GM18507 (cell line): ENCODE measurements at places on chromosomes 7 and 10.

DNA sequence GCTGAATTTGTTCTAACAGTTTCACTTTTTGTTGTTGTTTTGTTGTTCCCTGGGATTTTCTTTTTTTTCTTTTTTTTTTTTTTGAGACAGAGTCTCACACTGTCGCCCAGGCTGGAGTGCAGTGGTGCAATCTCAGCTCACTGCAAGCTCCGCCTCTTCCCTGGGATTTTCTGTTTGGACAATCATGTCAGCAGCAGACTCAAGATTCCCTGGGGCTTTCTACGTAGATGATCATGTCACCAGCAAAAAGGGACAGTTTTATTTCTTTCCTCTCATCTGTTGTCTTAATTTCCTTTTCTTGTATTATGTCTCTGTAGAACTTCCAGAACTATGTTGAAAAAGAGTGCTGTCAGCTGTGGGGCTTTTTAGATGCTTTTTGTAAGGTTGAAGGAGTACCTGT, 241.4 kb downstream of the TNS3 start:
- DNase-seq, result no peak

DNA sequence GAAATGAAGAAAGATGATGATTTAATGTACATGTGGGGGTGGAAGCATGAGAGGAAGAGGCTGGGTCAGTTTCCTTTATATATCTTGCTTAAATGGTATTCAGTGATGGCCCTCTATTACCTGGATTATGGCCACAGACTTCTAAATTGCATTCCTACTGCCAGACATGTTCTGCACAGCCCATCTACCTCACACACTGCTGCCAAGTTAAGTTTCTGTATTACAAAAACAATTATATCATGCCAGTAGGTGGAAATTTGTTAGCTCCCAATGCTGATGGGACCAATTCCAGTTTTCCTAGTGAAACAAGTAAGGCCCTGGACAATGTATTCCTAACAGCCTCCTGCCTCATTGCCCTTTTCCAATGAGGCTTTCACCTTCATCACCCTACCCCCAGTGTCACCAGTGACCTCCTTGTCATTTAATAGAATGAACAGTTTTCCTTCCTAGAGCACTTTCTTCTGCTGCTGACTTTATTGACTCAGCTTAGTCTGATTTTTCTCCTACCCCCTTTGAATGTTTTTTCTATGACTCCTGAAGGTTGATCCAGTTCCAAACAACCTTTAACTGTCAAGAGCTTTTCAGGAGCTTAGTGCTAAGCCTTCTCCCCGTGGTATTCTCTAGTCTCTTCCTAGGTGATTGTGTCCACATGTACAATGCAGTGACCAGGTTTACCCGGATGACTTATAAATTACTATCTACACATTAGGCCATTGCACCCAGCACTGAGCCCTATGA, 316.6 kb upstream of the ANKRD30A start:
- DNase-seq, result no peak

- DNase-seq, result no peak
Measured at GRCh38 chr10:1377231-1377630, 321.0 kb downstream of the WDR37 start.

DNA sequence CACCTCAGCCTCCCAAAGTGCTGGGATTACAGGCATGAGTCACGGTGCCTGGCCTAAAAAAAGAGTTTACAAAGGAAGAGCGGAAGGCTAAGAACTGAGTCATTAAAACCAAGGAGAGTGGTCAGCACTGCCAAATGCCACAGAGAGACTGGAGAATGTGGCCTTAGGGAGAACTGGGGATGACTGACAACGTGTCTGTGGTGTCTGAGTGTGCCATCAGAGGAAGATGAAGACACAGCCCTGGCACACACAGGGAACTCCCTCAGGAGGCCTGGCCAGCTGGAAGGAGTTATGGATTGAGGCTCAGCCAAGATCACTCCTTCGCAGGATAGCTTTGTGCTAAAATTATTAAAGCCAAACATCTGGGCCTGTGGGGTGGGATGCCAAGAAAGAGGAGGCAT, 3.9 kb upstream of the INA start:
- DNase-seq, result no peak

DNA sequence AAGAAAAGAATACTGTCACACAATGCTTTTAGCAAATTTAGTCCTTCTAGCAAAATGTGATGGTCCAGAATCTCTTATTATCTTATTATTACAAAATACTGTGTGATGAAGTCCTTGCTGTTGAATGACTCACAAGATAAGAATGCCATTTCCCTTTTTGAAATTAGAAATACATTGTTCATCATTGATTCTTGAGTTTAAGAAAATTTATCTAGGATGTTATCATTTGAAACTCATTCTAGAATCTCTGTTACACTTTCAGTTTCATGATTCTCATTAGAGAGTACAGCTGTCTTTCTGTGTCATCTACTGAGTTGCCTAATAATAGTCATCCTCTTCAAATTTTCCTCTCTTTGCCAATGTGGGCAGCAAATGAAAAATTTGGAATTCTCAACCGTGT, 9.6 kb downstream of the ZKSCAN5 start:
- DNase-seq, result no peak

DNA sequence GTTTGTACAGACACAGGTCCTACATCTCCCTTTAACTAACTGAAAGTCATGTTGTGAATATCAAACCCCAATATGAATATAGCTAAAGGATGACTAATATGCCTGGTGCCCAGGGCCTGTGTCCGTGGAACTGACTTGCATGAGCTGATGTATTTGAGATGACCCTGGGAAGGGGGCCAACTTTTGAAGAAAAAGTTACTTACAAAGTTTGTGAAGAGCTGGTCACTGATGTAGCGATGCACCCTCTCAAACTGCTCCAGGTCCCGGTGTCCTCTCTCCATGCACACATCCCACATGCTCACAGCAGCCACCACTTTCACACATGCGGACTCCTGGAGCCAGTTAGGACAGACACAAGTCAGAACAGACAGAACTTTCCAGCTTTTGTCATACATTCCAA, 106.2 kb downstream of the ABCC2 start:
- DNase-seq, result no peak

DNA sequence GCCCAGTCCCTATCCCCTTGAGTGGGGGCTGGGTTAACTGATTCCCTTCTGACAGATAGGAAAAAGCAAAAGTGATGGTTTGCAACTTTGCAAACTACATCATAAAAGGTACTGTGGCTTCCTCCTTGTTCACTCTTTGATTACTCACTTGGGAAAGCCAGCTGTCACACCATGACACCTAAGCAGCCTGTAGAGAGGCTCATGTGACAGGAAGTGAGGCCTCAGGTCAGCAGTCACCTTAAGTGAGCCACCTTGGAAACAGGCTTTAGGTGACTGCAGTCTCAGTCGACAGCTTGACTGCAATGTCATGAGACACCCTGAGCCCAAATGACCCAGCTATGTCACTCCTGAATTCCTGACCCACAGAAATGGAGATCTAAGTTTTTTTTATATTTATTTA, 4.3 kb upstream of the CHCHD2 start:
- no peak for DNase-seq

DNA sequence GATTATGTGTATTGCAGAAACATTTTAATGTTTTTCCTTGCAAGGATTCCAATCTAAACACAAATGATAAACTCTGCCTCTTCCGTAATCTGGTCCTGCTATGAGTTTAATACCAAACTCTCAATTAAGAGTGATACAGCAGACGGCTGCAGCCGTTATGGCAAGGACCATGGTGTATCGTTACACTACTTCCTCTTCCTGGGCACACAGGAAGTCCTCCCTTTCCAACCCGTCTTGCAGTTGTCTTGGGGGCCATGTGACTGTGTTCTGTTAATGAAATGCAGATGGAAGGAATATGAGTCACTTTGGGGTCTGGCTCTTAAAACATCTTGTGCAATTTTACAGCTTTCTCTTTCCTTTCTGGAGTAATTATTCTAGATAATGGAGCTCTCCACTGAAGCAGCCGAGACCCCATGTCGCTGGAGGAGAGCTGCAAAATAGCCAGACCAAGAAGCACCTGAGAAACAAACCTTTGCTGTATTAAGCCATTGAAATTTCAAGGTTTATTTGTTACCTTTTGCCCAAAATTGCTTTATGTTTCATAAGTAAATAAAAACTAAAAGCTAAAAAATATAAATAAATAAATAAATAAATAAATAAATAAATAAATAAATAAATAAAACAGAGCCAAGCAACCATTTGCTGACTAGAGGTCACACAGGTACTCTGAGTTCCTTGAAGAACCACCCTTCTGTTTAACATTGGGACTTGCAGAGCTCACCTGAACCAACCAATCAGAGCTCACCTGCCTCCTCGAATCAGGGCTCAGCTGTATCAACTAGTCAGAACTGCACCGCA, 74.7 kb downstream of the FRMPD2 start:
- no peak for DNase-seq

DNA sequence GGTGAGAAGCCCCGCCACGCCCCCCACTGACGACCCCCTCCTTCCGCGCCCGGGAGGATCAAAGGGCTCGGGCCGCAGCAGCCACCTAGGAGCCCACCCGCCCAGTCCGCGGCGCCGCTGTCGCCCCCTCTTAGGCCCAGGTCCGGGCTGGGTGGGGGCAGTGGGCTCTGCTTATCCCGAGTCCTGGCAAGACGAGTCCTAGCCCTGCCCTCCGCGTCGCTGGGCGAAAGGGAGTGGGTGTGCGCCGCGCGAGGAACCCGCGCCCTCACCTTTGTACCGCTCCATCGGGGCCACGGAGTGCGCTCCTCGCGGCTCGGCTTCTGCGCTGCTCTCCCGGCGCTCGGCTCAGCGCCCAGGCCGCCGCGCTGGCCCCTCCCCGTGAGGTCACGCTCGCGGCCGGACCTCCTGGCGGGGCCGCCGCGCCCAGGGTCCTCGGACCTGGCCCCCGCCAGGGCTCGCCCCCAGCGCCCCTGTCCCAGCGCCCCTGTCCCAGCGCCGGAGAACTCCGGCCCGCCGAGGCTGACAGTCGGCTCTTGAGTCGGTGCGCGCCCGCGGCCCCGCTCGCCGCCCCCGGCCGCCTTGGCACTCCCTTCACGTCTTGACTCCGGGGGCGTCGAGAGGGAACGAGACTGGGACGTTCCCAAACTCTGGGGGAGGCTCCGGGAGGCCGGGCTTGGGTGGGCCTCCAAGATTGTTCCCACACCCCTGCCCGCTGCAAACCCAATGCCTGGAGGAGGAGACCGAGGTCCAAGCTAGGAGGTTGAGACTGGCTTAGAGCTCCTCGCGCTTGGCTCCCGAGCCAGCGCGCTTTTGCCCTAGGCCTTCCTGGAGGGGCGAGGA, at the start of gene AFAP1L2:
TSS of gene AFAP1L2 (minus strand) at position 332 of the 840 bp plus-strand sequence. CDS start at position 285, 47 bp downstream.
- DNase-seq, result no peak
